ENCODE measurements at places on chromosomes 12 and 14.

GRCh38 chr12:131061041-131061806 lies 107.5 kb downstream of the ADGRD1 start:
- no peak for DNase-seq

GRCh38 chr12:106739318-106739717 lies 35.2 kb upstream of the RIC8B start:
- DNase-seq, result no peak

DNA sequence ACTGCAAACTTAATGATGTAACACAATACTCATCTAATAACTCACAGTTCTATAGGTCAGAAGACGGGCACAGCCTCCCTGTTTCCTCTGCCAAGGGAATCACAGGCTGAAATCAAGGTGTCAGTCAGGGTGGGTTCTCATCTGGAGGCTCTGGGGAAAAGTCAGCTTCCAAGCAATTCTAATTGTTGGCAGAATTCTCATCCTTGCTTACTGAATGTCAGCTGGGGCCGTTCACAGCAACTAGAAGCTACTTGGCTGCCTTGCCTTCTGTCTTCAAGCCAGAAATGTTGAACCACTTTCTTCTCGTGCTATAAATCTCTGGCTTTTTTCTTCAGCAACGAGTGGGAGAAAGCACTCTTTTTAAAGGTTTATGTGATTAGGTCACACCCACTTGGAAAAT lies 80.1 kb upstream of the PDZRN4 start:
- DNase-seq, result no peak

GRCh38 chr12:109870648-109871047 lies 9.7 kb downstream of the GLTP start:
- no peak for DNase-seq

DNA sequence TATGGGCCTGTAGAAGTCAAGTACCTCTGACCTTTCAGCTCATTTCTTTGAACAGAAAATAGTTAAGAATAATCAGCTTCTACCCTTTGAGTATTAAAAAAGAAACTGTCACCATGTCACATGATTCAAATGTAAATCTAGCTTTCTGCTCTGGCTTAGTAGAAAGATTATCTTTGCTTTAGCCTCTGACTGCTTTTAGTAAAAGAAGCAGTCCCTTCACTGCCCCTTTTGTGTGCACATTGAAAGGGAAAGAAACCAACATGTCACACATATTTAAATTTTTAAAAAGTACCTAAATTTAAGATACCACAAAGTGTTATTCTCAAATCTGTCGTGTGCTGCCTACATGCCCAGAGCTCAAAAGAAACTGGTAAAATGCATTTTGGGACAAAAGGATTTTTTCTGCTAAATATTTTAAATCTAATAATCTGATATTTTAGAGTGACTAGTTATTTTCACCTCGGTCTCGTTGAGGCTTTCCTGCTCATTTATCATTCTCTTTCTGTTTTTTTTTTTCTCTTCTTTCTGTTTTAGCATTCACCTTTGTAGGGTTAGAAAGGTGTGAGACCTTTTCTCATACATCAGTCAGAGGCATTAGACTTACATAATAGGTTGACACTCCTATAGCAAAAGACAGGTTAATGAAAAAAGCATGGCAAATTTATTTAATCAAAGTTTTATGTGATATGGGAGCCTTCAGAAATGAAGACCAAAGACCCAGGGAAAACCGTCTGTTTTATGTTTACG lies 41.3 kb downstream of the SLC16A7 start:
- no peak for DNase-seq

DNA sequence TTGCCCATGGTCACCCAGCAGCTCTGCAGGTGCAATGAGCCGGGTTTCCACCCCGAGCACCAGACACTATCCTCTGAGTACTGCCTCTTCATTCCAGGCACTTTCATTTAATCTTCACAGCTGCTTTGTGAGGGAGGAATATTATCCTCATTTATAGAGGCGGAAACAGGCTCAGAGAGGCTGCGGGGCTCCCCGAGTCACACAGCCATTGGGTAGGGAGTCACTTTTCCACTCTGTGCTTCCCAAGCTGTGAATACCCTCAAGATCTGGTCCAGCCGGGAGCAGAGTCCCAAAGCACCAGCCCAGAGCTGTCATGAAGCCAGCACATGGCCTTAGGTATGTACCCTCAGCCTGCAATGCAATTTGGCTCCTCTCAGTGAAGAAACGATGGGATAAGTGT lies 51.7 kb upstream of the RIN3 start:
- DNase-seq, result no peak

- DNase-seq, result no peak
Measured at GRCh38 chr12:119692410-119692809, 24.5 kb downstream of the PRKAB1 start.

- DNase-seq, result no peak
Measured at GRCh38 chr12:30012816-30013450, 229.2 kb upstream of the TMTC1 start.

- DNase-seq, result no peak
Measured at GRCh38 chr12:68772714-68773113, 26.7 kb downstream of the SLC35E3 start.

DNA sequence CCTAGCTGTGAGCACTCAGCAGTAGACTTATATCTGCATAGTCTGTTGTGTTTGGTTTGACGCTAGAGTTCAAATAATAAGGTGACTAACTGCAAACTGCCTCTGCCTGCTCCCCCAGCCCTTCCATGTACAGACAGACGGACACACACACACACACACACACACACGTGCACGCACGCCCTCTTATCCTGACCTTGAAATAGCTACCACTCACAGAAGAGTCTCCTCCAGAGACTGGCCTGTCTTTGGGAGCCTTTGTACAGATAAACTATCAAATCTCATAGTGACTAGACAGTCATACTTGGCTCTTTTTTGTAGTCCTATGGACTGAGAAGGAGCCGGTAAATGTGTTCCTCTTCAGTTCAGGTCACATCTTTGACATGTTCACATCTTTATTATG lies 158.4 kb downstream of the FBXL14 start:
- no peak for DNase-seq

DNA sequence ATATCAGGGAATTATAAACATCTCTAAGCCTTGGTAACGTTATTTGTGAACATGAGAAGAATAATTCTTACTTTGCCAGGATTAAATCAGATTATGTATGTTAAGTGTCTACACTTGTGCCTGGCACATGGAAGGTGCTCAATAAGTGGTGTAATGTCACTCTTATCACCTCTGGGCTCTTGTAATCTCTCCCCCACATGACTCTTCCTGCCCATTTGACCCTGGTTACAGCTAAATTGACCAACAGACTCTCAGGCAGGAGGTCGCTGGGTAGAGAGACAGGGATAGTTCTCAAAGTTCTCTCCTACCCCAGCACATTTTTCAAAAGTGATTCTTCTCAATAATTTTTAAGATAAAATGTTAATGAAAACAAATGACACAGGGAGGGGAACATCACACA lies 137.8 kb upstream of the FRMD6 start:
- DNase-seq, result no peak

- DNase-seq, result no peak
Measured at GRCh38 chr12:70885956-70886355, 34.6 kb downstream of the PTPRR start.

DNA sequence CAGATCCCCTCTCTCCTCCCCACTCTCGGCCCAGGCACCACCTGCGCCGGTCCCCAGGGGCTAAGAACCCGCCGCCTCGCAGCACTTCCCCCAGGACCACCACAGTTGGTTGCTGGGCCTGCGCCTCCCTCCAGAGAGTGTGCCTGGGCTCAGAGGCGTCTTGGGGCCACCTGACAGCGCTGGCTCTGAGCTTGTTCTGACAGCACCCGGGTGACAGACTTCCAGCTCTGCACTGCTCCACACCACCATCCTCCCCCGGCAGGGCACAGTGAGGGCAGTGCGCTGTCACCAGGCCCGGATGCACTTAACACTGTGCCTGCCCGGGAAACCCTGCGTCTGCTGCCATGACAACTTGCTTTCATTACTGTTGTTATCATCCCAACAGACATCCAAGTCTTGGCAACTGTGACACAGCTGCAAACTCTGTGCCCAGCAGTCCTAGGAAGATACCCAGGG lies 6.6 kb downstream of the BRF1 start:
- peak; percentile 86 for DNase-seq

- no peak for DNase-seq
Measured at GRCh38 chr14:104742586-104743455, 10.1 kb upstream of the SIVA1 start.

DNA sequence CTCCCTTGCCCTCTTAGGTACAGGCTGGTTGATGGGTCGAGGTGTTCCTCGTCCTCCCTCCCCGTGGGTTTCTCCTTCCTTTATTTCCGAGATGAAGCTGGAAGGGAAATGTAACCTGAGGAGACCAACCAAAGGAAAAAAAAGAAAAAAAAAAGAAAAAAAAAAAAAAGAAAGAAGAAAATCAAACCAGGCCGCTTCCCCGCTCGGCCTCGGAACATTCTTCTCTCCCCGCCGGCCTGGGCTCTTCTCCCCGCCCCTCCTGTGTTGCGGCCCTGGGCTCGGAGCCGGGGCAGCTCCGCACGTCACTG lies 1.6 kb upstream of the NFATC4 start:
- DNase-seq, result no peak

DNA sequence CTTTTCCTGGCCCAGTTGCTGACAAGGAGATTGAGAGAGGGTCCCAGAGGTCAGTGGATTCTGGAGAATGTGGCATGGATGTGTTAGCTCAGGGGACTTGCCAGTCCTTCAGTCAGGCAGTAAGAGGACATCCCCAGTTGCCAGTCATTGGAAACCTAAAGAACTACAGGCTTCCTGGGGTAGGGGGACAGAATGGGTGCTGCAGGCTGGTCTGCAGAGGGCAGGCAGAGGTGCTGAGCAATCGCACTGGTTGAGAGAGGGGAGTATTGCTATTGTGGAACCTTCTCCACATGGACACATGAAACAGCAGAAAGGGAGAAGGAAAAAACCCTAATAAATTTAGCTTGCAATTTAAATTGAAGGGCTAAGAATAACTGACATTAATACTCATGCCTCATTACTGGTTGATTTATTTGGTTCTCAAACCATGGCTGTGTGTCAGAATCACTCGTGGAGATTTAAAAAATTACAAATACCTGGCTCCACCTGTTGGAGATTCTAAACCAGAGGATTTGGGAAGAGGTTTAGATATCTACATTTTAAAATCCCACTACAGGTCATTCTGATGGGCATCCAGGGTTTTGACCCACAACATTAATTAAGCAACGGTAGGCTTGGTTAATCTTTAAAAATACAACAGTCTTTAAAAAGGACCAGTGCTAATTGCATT lies 71.2 kb upstream of the SLC38A2 start:
- DNase-seq, result no peak

GRCh38 chr12:15861404-15861803 lies 20.8 kb upstream of the STRAP start:
- no peak for DNase-seq

DNA sequence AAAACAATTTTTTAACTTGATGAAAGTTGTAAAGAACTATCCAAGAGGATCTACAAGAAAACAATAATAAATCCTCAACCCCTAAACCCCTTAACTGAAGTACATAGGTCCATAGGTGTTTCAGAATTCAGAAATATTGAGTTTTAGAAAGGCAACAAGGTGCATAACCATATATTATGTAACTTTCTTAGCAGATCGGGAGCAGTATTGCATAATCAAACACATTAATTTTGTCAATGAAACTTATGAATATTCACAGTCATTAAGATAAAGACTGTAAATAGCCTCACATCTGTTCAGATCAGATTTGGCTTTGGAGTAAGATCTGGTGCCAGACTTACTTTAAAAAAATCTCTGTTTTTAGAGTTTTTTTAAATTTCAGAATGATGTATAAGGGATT lies 647.1 kb upstream of the FLRT2 start:
- DNase-seq, result no peak

- DNase-seq, result no peak
Measured at GRCh38 chr14:23447361-23448350, 12.2 kb upstream of the MYH7 start.

DNA sequence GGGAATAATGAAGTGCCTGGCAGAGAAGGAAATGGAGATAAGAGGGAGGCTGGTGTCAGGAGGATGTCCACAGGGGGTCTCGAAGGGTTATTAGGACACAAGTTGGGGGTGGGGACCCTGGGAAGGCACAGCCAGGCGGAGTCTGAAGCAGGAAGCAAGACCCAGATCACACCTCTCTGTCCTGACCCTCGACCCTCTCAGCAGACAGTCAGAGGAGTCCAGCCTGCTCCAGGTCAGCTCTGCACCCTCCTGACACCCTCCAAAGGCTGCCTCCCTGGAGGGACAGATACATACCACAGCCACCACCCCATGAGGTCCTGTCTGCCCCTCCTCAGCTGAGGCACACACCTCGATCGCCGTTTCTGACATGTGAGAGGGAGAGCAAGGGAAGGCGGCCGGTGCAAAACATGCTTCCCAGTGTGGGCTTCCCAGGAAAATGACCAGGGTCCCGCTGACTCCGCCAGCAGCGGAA lies 9.0 kb downstream of the BCL11B start:
- DNase-seq, result no peak

- DNase-seq, result no peak
Measured at GRCh38 chr12:56271031-56271430, 4.3 kb downstream of the COQ10A start.

GRCh38 chr12:117718141-117718540 lies 250.6 kb downstream of the KSR2 start:
- no peak for DNase-seq
